Uterus (tissue), 4 donors: ENCODE measurements at places on chromosomes 3 and 15. TPM values are rescaled to one million over a fixed set of nuclear protein-coding genes. Genes with fewer than 3 reads are reported as not detected.

DNA sequence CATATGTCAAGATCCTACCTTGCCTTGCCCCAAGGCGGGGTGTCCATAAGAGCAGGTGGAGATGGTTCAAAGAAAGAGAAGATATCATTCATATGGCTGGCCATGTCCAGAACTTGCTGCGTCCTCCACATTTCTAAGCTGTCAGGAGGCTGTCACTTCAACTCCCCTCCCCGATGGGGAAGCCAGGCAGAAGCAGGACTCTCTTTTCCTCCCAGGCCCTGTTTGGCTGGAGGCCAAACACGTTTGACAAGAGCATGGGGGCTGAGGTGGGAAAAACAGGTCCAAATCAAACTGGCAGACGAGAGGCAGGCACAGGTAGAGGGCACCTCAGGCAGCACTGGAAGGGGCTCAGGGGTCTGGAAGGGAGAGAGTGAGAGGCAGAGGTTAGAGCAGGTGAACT is 37.7 kb downstream of the MESD start:
- peak; percentile 8 for DNase-seq

- peak; percentile 15 for DNase-seq
Measured at GRCh38 chr3:3798631-3799113, 559 bp upstream of the LRRN1 start.

DNA sequence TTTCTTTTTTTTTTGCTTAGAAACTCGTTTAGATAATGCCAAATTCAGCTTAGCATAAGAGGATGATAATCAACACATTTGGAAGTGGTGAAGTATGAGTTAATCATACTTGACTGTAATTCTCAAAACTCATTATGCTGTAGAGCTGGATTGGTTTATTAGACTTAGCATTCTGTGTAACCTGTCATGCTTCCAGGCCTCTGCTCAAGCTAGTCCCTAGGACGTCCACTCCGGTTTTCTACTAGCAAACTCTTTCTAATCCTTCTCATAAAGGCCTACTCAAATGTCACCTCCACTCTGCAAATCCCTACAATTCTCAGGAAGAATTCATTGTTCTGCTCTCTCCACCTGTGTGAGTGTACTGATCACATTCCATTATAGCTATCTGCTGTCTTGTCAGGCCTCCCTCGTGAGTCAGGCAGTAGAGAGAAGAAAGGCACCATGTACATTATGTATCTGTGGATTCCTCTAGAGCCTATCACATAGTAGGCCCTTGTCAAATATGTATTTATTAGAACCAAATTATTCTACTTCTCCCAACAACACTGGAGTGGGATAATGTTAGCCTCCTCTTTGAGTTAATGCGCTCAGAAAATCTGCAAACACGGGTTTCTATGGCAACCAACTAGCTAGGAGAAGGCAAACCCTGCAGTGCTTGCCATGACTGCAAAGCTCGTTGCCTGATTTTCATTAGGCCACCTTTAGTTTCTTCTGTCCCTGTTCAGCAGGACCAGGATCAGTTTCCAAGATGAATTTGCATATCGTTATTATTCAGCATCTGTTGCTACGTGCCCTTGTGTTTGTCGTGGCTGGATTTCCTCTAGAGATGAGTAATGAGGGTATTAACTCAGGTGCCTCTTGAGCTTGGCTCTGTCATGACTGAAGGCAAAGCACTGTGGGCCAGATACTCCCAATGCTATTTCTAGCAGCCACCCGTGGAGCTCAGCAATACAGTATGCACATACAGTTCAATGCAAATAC is 30.7 kb downstream of the ATP13A5 start:
- DNase-seq = no peak

DNA sequence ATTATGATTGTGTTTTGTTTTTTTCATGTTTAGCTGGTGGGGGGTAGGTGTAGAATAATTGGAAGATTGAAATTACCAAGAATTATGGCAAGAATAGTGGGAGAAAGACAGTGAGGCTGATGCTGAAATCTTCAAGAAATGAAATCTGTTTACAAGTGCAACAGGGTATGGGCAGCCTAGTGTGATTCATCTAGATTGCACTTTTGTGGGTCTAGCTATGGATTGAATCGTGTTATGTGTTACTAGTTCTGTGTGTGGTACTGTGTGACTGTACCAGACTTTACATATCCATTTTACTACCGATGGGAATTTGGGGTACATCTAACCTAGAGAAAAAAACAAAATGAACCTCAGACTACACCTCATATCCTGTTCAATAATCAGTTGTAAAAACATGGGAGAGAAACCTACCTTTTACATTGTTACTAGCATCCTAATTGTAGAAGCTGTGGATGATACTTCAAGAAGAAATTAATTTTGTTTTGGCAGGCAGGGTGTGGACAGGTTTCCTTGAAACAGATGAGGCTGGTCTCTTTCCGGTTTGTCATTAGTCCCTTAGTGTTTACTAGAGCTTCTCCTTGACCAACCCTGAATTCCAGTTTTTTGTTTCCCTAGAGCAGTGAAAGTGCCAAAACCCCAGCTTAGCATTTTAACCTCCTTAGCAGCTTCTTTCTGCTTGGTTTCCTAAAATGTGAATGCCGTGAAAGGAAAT is 47.9 kb downstream of the OPA1 start:
- DNase-seq = no peak

GRCh38 chr3:45647148-45647619 is 42.0 kb upstream of the SACM1L start:
- no peak for DNase-seq

DNA sequence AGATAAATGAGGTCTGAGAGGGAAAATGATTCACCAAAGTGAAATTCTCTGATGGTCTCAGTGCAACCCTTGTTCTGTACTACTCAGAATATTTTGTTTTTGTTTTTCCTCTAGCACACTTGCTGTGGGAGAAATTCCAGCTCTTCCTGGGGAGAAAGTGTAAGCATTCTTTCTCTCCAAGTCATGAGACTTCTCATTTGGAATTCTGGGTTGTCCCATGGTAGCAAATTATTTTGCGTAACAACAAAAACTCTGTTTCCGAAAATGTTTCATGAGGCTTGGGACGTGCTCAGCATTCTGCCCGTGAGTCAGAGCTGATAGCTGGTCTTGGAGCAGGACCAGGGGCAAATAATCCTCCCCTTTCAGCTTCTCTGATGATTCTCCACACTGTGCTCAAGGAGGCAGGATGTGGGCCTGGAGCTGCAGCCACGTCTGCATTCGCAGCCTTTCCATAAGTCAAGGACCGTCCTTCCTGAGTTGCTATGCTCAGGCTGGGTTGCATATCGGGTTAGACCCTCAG is 70.3 kb downstream of the SENP2 start:
- peak; percentile 86 for DNase-seq

DNA sequence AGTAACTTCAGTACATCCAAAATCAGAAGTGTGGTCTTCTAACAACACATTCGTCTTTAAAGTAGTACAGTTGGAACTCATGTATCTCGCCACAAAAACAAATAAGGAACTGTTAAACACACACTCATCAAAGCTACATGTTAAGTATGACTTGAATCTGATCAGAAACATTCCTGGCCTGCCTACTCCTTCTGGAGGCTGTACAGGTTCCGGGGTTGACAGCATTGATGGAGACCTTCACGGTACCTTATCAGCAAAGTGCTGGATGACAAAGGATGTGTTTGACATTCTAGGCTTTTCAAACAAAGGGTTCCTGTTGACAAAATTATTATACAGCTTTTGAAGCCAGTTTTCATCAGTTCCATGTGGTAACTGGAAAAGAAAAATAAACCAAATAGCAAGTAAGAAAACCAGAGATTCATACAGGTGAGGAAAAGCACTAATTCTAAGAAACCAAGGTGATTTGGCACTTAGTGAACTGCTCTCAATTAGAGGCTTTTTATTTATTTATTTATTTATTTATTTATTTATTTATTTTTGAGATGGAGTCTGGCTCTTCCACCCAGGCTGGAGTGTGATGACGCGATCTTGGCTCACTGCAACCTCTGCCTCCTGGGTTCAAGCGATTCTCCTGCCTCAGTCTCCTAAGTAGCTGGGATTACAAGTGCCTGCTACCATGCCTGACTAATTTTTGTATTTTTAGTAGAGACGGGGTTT is 44.3 kb downstream of the MYO5C start:
- no peak for DNase-seq

- no peak for DNase-seq
Measured at GRCh38 chr15:84099181-84099580, 136.4 kb upstream of the GOLGA6L4 start.

DNA sequence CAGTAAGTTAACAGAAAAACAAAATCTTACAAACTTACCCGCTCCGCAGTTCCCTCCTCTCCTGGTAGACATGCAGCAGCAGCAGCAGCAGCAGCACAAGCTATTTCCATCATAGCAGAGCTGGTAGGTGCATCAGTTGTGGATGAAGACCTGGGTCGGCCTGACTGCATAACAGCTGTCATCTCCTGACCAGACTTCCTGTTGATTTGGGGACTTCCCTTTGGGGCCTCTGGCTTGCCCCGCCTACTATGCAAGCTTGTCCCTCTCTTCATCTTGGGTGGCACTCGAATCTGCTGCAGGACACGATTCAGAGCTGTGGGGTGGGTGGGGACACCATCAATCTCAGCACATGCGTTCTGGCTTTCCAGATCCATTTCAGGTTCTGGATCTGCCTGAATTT is 65.7 kb downstream of the TMCC1 start:
- DNase-seq = no peak

GRCh38 chr3:197260491-197261163 is 37.8 kb downstream of the DLG1 start:
- DNase-seq = no peak

- no peak for DNase-seq
Measured at GRCh38 chr15:99986297-99987118, 253.3 kb upstream of the LYSMD4 start.

DNA sequence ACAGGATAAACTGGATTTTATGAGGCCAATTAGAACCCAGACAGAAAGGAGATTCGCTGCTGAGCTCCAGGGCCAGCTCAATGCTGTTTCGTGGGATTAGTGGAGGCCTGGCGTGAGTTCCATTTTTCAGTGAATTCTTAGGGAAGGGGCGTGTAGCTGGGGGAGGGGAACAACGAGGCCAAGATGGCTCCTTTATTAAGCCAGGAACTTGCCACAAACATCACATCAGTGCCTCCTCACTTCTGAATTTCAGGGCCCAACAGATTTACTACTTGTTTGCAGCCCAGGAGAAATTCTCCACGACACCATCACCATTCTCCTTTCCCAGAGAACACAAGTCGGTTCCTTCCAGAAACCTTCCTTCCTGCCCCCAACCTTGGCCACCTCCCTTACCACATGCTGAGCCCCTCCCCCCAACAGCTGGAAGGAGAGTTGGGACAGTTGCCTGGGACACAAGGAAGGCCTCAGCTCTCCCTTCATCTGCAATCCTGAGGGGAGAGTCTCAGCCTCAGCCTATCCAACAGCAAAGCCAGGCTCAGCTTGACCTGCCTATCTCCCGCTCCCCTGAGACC is 5.8 kb downstream of the IGDCC4 start:
- peak; percentile 61 for DNase-seq

GRCh38 chr15:91522605-91523332 is 330.7 kb upstream of the SLCO3A1 start:
- no peak for DNase-seq

- DNase-seq = no peak
Measured at GRCh38 chr3:196216089-196216564, at the start of gene SLC51A. SLC51A (plus strand) TSS chr3:196216534; CDS start chr3:196216713, 179 bp downstream.

DNA sequence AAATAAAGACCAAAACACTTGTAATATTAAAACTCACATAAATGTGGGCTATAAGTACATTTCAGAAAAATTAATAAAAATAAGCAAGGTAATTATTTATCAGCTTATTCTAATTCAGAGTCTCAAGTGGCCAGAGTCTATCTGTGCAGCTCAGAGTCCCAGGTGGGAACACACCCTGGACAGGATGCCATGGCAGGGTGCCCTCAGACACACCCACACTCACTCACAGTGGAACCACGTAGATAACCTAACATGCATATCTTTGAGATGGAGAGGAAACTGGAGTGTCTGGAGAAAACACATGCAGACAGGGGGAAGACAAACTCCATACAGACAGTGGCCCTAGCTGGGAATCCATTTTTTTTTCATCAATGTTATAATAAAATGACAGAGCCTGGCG is 37.2 kb downstream of the FSIP1 start:
- DNase-seq = no peak

DNA sequence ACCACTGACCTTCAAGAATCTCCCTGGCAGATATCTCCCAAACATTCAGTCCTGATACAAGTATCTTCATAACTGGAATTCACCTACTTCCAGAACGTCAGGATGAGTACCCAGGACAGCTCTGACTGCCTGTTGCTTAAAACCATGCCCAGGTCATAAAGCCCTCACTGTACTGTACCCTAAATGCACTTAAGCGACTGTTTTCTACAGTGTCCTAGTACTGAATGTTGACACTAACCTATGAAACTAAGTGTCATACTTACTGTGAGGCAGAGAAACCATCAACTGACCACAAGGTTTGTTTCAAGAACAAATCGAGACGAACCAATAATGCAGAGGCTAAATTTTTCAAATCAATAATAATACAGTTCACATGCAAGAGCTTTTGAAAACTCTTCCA is 178.7 kb upstream of the NSMCE3 start:
- no peak for DNase-seq

DNA sequence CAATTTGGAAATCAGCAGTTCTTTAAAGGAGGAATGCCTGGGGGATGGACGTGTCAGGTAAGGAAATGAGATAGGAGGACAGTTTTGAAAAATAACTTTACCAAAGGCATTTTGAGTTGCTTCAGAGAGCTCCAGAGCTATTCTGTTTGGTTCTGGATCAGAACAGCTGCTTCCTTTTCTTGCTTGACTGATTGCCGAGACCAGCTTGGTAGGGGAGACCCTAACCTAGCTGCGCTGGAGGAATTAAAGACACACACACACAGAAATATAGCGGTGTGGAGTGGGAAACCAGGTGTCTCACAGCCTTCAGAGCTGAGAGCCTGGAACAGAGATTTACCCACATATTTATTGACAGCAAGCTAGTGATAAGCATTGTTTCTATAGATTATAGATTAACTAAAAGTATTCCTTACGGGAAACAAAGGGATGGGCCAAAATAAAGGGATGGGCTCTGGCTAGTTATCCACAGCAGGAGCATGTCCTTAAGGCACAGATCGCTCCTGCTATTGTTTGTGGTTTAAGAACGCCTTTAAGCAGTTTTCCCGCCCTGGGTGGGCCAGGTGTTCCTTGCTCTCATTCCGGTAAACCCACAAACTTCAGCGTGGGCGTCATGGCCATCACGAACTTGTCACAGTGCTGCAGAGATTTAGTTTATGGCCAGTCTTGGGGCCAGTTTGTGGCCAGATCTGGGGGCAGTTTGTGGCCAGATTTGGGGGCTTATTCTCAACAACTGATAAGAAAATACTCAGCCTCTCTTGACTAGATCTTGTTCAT is 556.0 kb downstream of the ROBO1 start:
- no peak for DNase-seq

DNA sequence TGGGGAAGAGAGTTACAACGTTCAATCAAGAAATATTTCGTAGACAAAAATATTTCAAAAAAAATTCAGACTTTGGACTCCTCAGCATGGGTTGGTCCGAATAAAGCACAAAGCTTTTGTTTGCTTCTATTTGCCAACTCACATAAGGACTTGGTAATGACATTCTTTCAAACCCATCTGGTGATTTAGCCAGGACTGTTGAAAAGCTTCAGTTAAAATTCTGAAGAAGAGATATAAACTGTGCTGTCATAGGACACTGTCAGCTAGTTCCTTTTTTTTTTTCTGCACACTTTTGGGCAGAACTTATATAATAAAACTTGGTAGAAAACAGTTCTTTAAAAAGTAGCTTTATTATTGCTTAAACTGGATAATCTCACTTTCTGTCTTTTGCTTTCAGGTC is 660.8 kb upstream of the SGO1 start:
- DNase-seq = no peak

Gene TIPARP
- total RNA-seq = 56.5 TPM

Gene CHDH
- 1.8 TPM for total RNA-seq

Gene ZMYND10
- 1.8 TPM for total RNA-seq

Gene PRICKLE2
- total RNA-seq = 53.5 TPM

Gene GPR87
- total RNA-seq = not detected

Gene ANO10
- total RNA-seq = 32.8 TPM

Gene TMEM207
- not detected for total RNA-seq

Gene GUCA1C
- not detected for total RNA-seq
